ENCODE measurements at places on chromosomes 4 and X. TPM values are rescaled to one million over a fixed set of nuclear protein-coding genes. Genes with fewer than 3 reads are reported as not detected.

SRPX gene
- not detected for total RNA-seq

RHOXF2 gene
- not detected for total RNA-seq

HPF1 gene
- total RNA-seq = 6.5 TPM

ALB gene
- not detected for total RNA-seq

DNA sequence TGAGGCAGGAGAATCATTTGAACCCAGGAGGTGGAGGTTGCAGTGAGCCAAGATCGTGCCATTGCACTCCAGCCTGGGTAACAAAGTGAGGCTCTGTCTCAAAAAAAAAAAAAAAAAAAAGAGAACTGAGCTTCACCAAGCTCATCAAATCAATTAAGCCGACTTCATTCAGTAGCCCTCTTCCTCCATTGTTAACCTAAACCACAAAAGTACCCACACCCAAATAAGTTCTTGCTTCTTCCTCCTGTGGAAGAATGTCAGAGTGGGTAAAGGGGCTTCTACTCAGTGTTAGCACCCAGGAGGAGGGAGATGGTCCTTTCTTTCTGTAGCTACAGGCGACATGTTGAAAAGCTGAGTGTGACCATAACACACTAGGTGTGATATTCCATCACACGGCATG is 58.6 kb upstream of the CHRNA9 start:
- no peak for DNase-seq

DNA sequence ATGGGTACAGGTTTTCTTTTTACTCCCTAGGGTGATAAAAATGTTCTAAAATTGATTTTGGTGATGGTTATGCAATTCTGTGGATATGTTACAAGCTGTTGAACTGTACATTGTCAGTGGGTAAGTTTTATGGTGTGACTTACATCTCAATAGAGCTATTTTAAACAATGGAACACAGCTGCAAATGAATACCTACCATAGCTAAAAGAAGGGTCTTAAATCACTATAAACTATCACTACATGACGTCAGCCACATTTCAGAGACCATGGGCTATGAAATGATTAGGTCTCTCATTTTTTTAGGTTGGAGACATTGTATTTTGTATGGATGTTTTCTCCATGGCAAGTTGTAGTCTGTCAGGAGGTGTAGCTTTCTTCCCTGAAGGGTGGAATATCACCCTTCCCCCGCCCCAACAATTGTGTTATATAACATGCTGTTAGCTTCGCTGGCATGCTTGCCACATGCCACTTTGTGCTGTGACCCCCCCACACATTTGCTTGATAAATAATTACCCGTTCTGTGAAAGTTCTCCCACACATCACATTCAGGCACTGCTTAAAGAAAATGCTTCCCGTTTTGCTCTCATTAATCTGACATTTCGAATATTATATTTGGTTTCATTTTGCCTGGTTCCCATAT is 159.7 kb downstream of the ARHGAP10 start:
- DNase-seq = no peak

- no peak for DNase-seq
Measured at GRCh38 chr4:14855719-14856061, 146.6 kb upstream of the CPEB2 start.

DNA sequence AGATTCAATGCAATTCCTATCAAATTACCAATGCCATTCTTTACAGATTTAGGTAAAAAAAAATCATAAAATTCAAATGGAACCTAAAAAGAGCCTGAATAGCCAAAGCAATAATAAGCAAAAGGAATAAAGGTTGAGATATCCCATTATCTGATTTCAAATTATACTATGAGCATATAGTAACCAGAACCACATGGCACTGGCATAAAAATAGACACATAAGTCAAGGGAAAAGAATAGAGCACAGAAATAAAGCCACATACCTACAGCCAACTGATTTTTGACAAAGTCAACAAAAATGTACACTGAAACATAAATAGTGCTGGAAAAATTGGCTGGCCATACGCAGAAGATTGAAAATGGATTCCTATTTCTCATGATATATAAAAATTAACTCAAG is 853.7 kb downstream of the FAT4 start:
- DNase-seq = no peak

DNA sequence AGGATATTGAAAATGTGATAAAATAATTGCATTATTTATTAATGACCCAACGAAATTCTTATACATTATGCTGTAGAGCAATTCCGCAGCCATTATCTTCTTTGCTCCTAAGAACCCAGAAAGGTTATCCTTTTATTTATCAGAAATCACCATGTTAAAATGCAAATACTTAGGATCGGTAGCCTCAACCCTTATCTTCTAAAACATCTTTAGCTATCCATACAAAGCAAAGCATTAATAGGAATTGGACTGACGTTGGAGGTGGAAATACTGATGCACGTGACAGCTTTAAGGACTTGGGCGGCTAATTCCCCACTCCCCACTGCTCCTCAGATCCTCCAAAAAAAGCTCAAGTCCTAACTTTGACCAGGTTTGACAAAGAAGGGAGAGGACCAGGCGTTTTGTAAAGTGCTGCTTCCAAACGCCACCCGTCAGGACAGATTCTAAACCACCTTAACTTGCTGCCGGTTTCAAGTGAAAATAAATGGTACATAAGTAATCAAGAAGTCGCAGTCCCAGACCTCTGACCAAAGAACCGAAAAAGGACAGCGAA is 539 bp upstream of the SPCS3 start:
- DNase-seq = no peak

- no peak for DNase-seq
Measured at GRCh38 chr4:120557372-120557771, 365.2 kb downstream of the PRDM5 start.

DNA sequence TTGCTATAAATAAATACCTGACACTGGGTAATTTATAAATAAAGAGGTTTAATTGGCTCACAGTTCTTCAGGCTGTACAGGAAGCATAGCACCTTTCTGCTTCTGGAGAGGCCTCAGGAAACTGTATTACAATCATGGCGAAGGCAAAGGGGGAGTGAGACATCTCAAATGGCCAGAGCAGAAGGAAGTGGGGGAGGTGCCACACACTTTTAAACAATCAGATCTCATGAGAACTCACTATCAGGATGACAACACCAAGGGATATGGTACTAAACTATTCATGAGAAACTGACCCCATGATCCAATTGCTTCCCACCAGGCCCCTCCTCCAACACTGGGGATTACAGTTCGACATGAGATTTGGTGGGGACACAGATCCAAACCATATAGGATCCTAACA is 11.7 kb upstream of the TCEAL9 start:
- DNase-seq = no peak

GRCh38 chr4:154502111-154502510 is 10.5 kb upstream of the DCHS2 start:
- no peak for DNase-seq

DNA sequence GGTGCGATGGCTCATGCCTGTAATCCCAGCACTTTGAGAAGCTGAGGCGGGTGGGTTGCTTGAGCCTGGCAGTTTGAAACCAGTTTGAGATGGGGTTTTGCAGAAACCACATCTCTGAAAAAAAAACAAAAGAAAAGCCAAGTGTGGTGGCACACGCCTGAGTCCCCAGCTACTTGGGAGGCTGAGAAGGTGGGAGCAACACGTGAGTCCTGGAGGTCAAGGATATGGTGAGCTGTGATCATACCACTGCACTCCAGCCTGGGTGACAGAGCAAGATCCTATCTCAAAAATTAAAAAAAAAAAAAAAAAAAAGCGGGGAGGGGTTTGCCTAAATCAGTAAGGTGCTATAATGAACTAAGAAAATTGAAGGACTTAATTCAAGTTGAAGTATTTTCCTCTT is 58.2 kb upstream of the TBC1D14 start:
- no peak for DNase-seq

- no peak for DNase-seq
Measured at GRCh38 chr4:80259012-80259411, 7.5 kb upstream of the FGF5 start.

GRCh38 chr4:47235721-47236120 is 204.4 kb downstream of the GABRB1 start:
- no peak for DNase-seq

DNA sequence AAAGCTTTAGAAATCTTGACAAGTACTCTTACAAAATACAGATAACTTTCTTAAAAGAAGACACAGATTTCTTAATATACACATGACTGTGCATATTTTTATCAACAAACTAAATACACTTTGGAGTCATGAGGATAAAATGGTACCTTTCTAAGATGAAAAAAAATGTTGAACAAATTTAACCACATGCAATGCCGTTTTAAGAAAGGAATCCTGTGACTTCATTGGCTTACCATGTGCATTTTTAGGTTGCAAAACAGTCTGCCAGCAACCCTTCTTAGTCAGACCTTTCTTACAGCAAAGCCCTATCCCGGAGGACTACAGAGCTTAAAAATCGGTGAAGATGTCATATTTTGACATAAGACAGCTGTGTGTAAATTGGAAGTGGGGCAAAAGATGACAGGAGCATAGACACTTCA is 51.7 kb downstream of the GASK1B start:
- no peak for DNase-seq

Measured in HT-29 (cell line).